Esophagus squamous epithelium (tissue), 5 donors: ENCODE measurements at places on chromosomes 7 and 10.

DNA sequence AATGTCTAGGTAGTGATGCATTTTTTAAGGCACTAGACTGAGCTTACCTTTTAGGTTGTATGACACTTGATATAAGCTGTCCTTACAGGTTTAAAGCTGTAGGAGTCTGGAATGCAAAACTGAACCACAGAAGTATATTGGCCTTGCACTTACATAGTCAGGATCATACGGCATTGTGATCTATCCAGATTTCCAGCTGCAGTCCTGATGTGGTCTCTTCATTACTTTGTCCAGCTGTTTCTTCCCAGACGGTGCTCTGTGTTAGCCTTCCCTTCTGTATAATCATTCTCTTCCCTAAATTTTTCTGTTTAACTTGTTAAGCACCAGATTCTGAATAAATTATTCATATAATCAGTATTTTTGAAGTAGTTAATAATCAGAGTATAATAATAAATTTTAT is 67.1 kb downstream of the AUTS2 start:
- DNase-seq, result no peak

DNA sequence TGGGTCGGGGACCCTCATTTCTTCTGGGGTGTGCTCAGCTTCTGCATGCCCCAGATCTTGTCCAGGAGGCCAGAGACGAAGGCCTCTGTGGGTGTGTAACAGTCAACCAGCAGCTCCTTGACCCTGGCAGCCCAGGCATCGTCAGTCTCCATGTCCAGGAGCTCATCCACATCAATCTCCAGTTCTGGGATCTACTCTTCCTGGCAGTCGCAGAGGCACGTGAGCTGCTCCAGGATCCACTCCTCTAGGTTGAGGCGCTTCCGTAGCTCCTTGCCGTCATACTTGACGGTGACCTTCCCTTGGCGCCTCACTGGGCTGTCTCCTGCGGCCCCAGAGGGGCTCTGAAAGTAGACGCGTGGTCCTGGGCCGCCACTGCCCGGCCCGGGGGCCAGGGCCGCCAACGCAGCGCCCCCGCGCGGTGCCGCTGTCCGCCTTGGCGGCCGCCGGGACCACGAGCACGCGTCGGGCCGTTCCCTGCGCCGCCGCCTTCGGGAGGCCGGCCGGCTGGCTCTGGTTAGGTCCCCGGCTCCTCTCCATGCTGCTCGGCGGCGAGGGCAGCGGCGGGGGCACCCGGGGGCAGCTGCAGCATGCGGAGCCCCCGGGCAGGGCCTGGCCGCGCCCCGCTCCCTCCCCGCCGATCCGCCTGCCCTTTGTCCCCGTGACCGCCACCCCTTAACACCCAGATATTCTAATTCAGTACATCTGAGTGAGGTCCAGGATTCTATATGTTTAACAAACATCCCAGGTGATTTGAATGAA is 170.5 kb downstream of the SEPTIN7 start:
- no peak for DNase-seq

- no peak for DNase-seq
Measured at GRCh38 chr7:141043616-141044015, 28.9 kb upstream of the MRPS33 start.

DNA sequence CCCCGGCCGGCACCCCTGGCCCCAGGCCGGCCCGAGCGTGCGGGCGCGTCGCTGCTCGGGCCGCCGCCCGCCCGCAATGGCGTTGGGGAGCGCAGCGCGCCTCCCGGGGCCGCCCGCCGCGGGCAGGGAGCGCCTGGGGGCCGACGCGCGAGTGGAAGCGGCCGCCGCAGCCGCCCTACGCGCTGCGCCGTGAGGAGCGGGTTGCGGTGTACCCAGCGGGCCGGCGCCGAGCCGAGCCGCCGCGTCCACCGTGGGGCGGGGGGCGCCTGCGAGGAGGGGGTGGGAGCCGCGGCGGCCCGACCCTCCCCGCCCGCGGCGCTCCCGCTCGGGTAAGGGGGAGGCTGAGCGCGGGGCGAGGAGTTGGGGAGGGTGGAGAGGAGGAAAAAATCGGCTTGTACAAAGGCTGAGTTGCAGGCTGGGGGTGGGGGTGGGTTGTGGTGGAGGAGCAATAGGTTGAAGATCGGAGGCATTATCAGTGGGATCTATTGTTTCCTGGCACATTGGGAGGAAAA is 473 bp downstream of the PPP1R9A start:
- no peak for DNase-seq

GRCh38 chr10:23051855-23052331 is 43.5 kb upstream of the MSRB2 start:
- no peak for DNase-seq

DNA sequence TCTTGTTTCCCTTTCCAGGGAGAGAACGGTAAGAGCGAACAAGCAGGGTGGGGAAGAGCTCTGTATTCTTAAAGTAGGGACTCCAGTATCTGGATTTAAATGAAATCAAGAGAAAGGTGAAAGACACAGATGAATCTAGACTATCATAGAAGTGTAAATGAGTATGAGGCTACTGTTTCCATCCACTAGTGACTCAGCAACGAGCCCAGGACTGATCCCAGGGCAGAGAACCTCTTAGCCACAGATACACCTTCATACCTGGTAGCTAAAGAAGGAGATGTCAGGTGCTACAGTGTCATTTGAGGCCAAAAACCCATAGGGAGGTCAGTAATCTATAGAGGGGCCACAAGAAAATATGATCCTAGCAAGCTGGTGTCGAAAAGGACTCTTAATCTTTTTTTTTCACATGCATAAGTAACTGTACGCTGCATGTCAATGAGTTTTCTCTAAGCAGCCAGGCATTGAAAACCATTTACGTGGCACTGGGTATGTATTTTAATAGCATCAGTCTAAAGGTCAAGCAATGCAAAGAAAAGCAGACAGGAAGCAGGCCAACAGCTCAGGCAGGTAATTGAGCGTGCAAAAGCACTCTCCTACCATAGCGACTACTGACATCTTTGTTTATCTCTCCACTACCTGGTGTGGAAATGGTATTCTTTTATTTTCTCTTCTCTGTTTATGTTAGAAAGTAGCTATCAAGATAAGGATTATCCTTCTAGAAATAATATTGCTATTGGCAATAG is 91.5 kb upstream of the EGR2 start:
- no peak for DNase-seq

DNA sequence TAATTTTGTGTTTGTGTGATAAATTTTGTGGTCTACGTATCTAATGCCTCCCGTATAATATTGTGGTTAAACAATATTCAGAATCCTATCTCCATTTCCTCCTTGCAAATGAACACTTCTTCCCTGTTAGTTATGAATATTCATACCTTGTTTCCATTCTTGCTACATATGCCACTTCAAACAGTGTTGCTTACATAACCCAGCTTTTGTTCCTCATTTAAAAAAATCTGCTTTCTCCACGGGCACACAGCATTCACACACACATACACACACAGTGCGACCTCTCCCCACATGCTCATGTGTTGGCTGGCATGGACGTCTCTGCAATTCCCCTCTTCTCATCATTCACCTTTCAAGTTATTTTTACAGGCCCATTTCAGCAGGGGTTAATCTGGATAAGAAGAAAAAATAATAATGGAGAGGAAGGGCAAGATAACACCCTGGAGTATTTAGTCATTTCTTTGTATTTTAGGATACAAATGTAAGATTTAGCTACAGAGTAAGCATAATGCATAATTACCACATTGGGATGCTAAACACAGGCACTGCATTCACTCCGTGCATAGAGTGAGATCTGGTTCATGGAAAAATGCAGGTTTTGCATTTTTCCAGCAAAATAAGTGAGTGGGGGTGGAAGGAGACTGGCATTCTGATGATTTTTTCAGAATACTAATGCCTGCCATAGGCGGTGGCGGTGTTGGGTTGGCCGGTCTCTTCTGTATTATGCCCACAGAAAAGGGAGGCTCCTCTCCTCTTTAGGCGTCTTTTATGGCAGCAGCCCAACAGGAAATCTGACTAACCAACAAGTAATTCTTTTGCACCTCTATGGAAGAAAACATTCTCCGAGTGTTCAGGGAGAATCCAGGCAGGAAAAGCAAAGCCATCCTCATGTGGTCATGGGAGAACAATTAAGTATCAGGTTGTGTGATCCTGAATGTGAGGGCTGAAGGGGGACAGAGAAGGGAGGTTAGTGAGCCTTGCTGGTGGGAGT is 31.7 kb upstream of the ELMO1 start:
- no peak for DNase-seq

GRCh38 chr10:51700228-51700817 is 928 bp upstream of the CSTF2T start:
- no peak for DNase-seq
